ENCODE measurements at places on chromosomes 3 and 15.

- DNase-seq, result no peak
These were observed 27.9 kb downstream of the MED12L start for GRCh38 chr3:151113343-151113742.

GRCh38 chr3:101163554-101163953 is 156.8 kb downstream of the IMPG2 start:
- no peak for DNase-seq

GRCh38 chr3:99409961-99410360 is 228.4 kb upstream of the COL8A1 start:
- DNase-seq, result no peak

DNA sequence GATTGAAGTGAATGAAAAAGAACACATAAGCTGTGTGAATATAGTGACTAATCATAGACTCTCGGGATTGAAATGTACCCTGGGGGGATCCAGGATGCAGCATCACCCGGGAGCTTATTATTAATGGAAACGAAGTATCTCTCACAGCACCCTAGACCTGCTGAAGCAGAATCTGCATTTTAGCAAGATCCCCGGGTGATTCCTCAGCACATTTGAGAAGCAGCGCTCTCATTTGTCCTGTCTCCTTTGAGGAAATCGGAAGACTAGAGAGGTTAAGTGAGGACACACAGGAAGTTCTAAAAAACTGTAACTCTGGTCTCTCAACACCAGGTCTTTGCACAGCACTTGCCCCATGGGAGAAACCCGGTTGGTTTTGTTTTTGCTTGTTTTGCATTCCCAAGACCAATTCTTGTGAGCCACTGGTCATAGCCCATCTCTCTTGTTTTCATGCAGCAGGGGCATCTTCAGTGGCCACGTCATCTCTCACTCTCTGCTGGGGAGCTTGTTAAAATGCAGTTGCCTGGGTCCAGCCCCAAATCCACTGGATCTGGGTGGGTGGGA is 30.2 kb downstream of the ZNF710 start:
- DNase-seq, result no peak

GRCh38 chr3:63689285-63689684 is 36.8 kb downstream of the SNTN start:
- DNase-seq, result no peak
